ENCODE measurements at places on chromosomes 2 and 18. TPM values are rescaled to one million over a fixed set of nuclear protein-coding genes. Genes with fewer than 3 reads are reported as not detected.

The CD28 gene
- total RNA-seq, result 0.32 TPM

The CRYBA2 gene
- not detected for total RNA-seq

The CHRND gene
- total RNA-seq, result not detected

The ASXL3 gene
- 0.38 TPM for total RNA-seq

The CNDP1 gene
- not detected for total RNA-seq

The EN1 gene
- total RNA-seq, result 0.39 TPM

The SP140L gene
- total RNA-seq, result 15.0 TPM

The HOXD12 gene
- total RNA-seq, result not detected

The ZBTB14 gene
- total RNA-seq, result 16.4 TPM

The STARD6 gene
- total RNA-seq, result not detected

The IL36RN gene
- not detected for total RNA-seq

The IL37 gene
- not detected for total RNA-seq

The MDH1B gene
- total RNA-seq, result 1.7 TPM

The ALKAL2 gene
- total RNA-seq, result 147 TPM

The ATOH8 gene
- 44.0 TPM for total RNA-seq

The HMSD gene
- not detected for total RNA-seq

The CACNB4 gene
- 1.9 TPM for total RNA-seq

The EPB41L3 gene
- 146 TPM for total RNA-seq

The ARHGAP15 gene
- 10.5 TPM for total RNA-seq

The CAPN14 gene
- not detected for total RNA-seq

The EML6 gene
- 16.8 TPM for total RNA-seq

The OTOF gene
- 0.18 TPM for total RNA-seq

The NT5DC4 gene
- not detected for total RNA-seq

The TUBA4A gene
- total RNA-seq, result 17.9 TPM

The LCT gene
- total RNA-seq, result not detected

The CXCR1 gene
- not detected for total RNA-seq

The ARHGEF4 gene
- 2.8 TPM for total RNA-seq

The NTSR2 gene
- total RNA-seq, result 1.0 TPM

The LIPG gene
- total RNA-seq, result 2.8 TPM

The SERPINB13 gene
- total RNA-seq, result not detected

The DUSP19 gene
- 2.4 TPM for total RNA-seq

The C1GALT1C1L gene
- 2.8 TPM for total RNA-seq
